ENCODE measurements at places on chromosomes 12 and 14. TPM values are rescaled to one million over a fixed set of nuclear protein-coding genes. Genes with fewer than 3 reads are reported as not detected.
A peak's percentile ranks its signal among the peaks of the same experiment; 100 is the strongest.

GRCh38 chr12:9741726-9742125, 8.8 kb upstream of the CLECL1 start:
- no peaks in the 10 kb centered on the region for H3K4me1 ChIP-seq
- no peaks in the 10 kb centered on the region for H3K27me3 ChIP-seq
- H3K36me3 ChIP-seq, result no peaks in the 10 kb centered on the region
- H3K27ac ChIP-seq, result peak overlapping the region; percentile 70
- no peak for DNase-seq

GRCh38 chr14:98993818-98994217, 278.2 kb downstream of the BCL11B start:
- no peaks in the 10 kb centered on the region for H3K4me1 ChIP-seq
- no peak for DNase-seq
- no peaks in the 10 kb centered on the region for H3K27me3 ChIP-seq
- H3K27ac ChIP-seq, result no peak overlapping the region
- no peak overlapping the region for H3K4me3 ChIP-seq

GRCh38 chr12:123388951-123389559, 5.1 kb downstream of the KMT5A start:
- H3K36me3 ChIP-seq, result no peaks in the 10 kb centered on the region
- peaks cover 6% of the 10 kb centered on the region for H3K4me1 ChIP-seq
- no peak for DNase-seq
- H3K4me3 ChIP-seq, result peak overlapping the region; percentile 68
- H3K27ac ChIP-seq, result peak overlapping the region; percentile 87
- H3K27me3 ChIP-seq, result no peaks in the 10 kb centered on the region

GRCh38 chr14:88312257-88312656, 10.8 kb downstream of the KCNK10 start:
- no peaks in the 10 kb centered on the region for H3K27me3 ChIP-seq
- H3K4me1 ChIP-seq, result no peaks in the 10 kb centered on the region
- no peak overlapping the region for H3K4me3 ChIP-seq
- no peaks in the 10 kb centered on the region for H3K36me3 ChIP-seq

- H3K4me1 ChIP-seq, result no peaks in the 10 kb centered on the region
- no peak overlapping the region for H3K27ac ChIP-seq
- no peak overlapping the region for H3K4me3 ChIP-seq
- H3K36me3 ChIP-seq, result no peaks in the 10 kb centered on the region
- H3K27me3 ChIP-seq, result no peaks in the 10 kb centered on the region
These were observed 17.2 kb downstream of the TTC9 start for GRCh38 chr14:70658899-70659298.

DNA sequence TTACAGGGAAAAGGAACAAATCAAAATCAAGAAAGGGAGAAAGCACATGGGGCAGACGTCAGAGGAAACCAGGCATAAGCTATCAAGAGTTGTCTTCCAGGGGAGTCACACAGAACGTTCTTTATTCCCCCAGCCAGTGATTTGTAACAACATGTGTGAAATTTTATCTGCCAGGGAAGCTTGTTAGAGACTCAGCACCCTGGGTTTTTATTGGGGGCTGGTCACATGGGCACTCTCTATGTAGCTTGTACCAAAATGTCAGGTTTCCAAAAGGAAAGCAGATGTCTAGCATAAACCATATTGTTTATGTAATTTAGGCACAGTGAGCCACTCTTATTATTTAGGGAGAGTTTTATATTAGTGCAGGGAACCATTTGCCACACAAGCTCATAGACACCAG, 440.4 kb upstream of the DCN start:
- H3K4me1 ChIP-seq, result no peaks in the 10 kb centered on the region
- DNase-seq, result no peak
- no peak overlapping the region for H3K4me3 ChIP-seq
- H3K27me3 ChIP-seq, result no peaks in the 10 kb centered on the region
- no peak overlapping the region for H3K27ac ChIP-seq
- H3K36me3 ChIP-seq, result no peaks in the 10 kb centered on the region

GRCh38 chr12:93572712-93573551, 457 bp downstream of the SOCS2 start:
- H3K36me3 ChIP-seq, result no peaks in the 10 kb centered on the region
- peaks cover 3% of the 10 kb centered on the region for H3K4me1 ChIP-seq
- H3K27me3 ChIP-seq, result no peaks in the 10 kb centered on the region
- DNase-seq, result peak; percentile 60

- no peaks in the 10 kb centered on the region for H3K36me3 ChIP-seq
- no peak overlapping the region for H3K27ac ChIP-seq
- no peaks in the 10 kb centered on the region for H3K27me3 ChIP-seq
- no peak for DNase-seq
- no peaks in the 10 kb centered on the region for H3K4me1 ChIP-seq
These were observed 25.1 kb downstream of the ANKS1B start for GRCh38 chr12:99959549-99960170.

GRCh38 chr12:124321556-124322270, 26.8 kb downstream of the RFLNA start:
- DNase-seq, result no peak
- no peak overlapping the region for H3K27ac ChIP-seq
- H3K4me1 ChIP-seq, result no peaks in the 10 kb centered on the region
- no peak overlapping the region for H3K4me3 ChIP-seq
- H3K36me3 ChIP-seq, result no peaks in the 10 kb centered on the region

GRCh38 chr14:99249389-99249788, 22.6 kb downstream of the BCL11B start:
- H3K4me1 ChIP-seq, result no peaks in the 10 kb centered on the region
- H3K27ac ChIP-seq, result peak overlapping the region; percentile 31
- H3K4me3 ChIP-seq, result no peak overlapping the region
- no peak for DNase-seq

DNA sequence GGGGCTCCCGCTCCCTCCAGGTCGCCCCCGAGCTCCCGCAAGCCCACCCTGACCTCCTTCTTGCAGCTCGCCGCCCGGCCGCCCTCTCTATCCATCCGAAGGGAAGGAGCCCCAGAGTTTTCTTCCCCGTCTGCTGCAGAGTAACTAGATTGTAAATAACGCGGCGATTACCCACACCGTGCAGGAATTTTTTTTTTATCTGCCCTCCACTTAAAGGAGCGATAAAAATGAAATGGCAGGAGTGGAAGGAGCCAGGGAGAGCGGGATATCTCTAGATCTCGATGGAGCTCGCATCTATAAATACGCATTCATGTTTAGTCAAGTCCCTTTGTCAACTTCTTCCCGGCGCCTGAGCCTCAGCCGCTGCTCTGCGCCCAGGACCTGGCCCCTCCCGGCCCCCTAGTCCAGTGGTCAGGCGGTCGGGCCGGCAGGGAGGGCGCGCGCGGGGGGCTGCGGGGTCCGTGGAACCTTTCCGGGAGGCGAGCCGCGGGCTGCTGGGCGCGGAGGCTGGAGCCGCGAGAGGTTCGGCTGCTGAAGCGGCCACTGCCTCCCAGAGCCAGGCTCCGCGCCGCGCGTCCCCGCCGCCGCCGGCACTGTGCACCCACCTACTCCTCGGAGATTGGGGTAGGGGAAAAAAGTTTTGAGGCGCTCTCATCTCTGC, 386.0 kb downstream of the BCAT1 start:
- peak overlapping the region; percentile 57 for H3K4me3 ChIP-seq
- no peaks in the 10 kb centered on the region for H3K27me3 ChIP-seq
- H3K36me3 ChIP-seq, result no peaks in the 10 kb centered on the region
- no peaks in the 10 kb centered on the region for H3K4me1 ChIP-seq
- H3K27ac ChIP-seq, result peak overlapping the region; percentile 85

GRCh38 chr14:76134231-76134630, 17.5 kb upstream of the GPATCH2L start:
- DNase-seq, result no peak
- H3K36me3 ChIP-seq, result no peaks in the 10 kb centered on the region
- no peaks in the 10 kb centered on the region for H3K27me3 ChIP-seq
- H3K27ac ChIP-seq, result no peak overlapping the region
- no peak overlapping the region for H3K4me3 ChIP-seq

GRCh38 chr12:5200278-5201087, 156.8 kb downstream of the KCNA5 start:
- no peaks in the 10 kb centered on the region for H3K27me3 ChIP-seq
- H3K4me3 ChIP-seq, result no peak overlapping the region

- H3K36me3 ChIP-seq, result no peaks in the 10 kb centered on the region
- no peaks in the 10 kb centered on the region for H3K4me1 ChIP-seq
- H3K27ac ChIP-seq, result no peak overlapping the region
- no peak for DNase-seq
- no peak overlapping the region for H3K4me3 ChIP-seq
These were observed 8.5 kb upstream of the AK7 start for GRCh38 chr14:96383445-96383844.

- DNase-seq, result no peak
- no peaks in the 10 kb centered on the region for H3K4me1 ChIP-seq
- H3K4me3 ChIP-seq, result no peak overlapping the region
- no peaks in the 10 kb centered on the region for H3K36me3 ChIP-seq
These were observed 59.9 kb downstream of the PKP2 start for GRCh38 chr12:32836710-32837109.

- H3K4me3 ChIP-seq, result no peak overlapping the region
- peaks cover 92% of the 10 kb centered on the region for H3K36me3 ChIP-seq
- no peak overlapping the region for H3K27ac ChIP-seq
These were observed 29.3 kb upstream of the EAPP start for GRCh38 chr14:34568803-34569202.

DNA sequence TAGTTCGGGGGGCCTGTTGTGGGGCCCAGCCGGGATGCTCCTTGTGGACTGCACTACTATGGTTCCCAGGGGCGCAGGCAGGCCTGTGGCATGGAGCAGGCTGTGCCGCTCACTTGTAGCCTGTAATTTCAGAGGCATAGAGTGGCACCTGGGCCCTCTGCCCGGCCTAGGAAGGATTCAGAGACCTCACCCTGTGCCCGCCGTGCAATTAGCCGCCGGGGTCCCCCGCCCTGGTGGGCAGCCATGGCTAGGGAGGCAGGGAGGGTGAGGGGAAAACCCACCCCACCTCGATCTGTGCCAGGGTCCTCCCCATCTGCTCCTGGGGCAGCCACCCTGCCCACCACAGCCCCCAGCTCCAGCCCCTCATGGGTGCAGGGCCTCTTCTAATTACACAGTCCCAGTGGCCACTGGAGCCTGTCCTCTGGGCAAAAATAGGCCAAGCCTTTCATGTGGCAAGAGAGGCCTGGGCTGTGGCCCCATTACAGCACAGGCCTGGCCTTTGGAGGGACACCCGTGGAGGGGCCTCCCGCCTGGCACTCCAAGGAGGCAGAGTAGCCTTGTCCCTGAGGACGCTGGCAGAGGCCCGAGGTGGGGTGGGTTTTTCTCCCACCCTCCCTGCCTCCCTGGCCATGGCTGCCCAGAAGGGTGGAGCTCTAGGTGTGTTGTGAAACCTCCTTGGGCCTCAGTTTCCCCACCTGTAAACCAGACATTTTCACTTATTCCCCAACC, 5.3 kb upstream of the TMEM119 start:
- H3K27ac ChIP-seq, result no peak overlapping the region
- DNase-seq, result no peak
- H3K27me3 ChIP-seq, result no peaks in the 10 kb centered on the region
- no peak overlapping the region for H3K4me3 ChIP-seq

DNA sequence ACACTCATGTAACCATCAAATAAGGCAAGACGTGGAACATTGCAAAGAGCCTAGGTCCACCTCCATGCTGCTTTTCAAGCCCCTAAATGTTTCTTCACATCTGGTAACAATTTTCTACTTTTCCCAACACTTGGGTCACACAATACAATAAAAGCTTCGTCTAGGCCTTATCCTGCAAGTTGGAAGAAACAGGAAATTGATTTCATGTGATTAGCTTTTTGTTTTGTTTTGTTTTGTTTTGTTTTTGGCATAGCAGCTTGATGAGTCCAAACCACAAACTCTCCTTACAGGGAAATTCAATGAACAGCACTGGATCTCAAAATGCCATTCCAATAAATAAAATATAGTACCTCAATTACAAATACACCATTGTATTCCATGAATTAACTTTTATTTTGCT, 19.3 kb downstream of the TAS2R50 start:
- H3K4me1 ChIP-seq, result no peaks in the 10 kb centered on the region
- H3K27ac ChIP-seq, result no peak overlapping the region
- H3K27me3 ChIP-seq, result no peaks in the 10 kb centered on the region
- H3K36me3 ChIP-seq, result no peaks in the 10 kb centered on the region

DNA sequence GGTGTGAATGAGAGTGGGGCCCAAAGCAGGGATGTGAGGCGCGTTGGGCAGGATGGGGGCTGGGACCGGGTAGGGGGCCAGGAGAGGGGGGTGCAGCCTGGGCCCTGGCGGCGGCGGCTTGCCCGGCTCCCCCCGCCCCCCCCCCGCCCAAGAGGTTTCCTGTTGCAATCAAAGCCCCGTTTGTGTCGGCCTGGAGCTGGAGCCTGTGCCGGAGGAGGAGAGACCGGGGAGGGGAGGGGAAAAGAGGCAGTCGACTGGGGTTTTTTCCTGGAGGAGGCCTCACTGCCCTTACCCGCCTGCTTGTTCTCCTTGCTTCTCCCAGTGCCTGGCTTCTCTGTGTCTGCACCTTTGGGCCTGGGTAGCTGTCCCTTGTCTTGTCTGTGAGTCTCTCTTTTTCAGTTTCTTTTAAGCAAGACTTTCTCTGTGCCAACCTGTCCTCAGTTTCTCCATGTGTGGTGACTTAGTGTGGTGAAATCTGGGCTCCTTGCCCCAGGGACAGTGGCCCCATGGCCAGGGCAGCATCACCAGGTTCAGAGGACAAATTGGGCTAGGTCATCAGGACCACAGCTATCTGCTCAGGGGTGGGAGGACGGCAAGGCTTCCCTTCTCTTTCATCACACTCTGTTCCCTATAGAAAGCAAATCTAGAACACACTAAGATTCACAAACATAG, 8.5 kb downstream of the RARG start:
- no peak for DNase-seq
- no peaks in the 10 kb centered on the region for H3K36me3 ChIP-seq
- no peak overlapping the region for H3K4me3 ChIP-seq
- H3K27me3 ChIP-seq, result no peaks in the 10 kb centered on the region

The TAS2R9 gene
- total RNA-seq, result not detected

The ACSS3 gene
- total RNA-seq, result 6.6 TPM

The YEATS4 gene
- 10.7 TPM for total RNA-seq

The COL2A1 gene
- 6.6 TPM for total RNA-seq

The MAGOHB gene
- total RNA-seq, result 28.9 TPM

The RBP5 gene
- total RNA-seq, result 4.3 TPM

The RBM25 gene
- total RNA-seq, result 73.2 TPM
